Umbilical cord (tissue), 2 donors: ENCODE measurements at places on chromosomes 7 and 10. TPM values are rescaled to one million over a fixed set of nuclear protein-coding genes. Genes with fewer than 3 reads are reported as not detected.

The LIPJ gene
- 4.1 TPM for total RNA-seq

DNA sequence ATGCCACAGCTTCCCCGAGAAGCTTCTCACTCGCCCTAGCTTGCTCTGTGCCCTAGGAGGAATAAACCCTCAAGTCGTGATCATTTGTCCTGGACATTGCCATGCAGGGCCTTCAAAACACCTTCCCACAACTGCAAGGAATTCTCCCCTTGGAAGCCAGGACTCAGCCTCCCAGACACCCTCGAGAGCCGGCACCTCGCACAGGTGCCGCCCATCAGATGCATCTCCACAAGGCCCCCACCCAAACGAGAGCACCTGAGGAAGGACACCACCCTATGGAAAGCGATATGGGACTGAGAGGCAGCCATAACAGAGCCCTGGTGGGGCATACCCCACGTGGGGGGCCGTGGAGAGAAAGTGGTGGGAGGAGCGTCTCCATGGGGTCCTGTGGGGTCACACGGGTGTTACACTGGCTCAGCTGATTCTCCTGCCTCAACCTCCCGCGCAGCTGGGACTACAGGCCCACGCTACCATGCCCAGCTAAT lies 77.6 kb upstream of the FOXK1 start:
- no peak for DNase-seq

DNA sequence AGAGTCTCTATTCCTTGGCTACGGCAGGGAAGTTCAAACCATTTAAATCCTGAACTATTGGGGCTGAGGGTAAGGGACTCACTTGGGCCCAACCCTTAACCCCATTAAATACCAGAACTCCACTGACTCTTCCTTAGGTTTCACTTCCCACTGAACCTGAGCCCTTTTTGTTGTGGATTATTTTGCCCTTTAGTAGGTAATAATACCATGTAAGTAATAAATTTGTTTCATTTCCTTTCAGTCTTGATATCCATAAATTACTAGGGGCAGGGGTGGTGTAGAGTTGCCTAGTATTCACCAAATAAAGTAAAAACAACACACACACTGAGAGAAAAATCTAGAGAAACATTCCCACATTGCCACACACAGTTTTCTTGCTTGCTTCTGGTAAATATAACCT lies 352.0 kb downstream of the PCDH15 start:
- no peak for DNase-seq

GRCh38 chr10:61565819-61566560 lies 96.7 kb upstream of the CABCOCO1 start:
- no peak for DNase-seq

GRCh38 chr7:11539853-11540252 lies 292.1 kb downstream of the THSD7A start:
- peak; percentile 80 for DNase-seq
